ENCODE measurements at places on chromosomes 5 and 9. TPM values are rescaled to one million over a fixed set of nuclear protein-coding genes. Genes with fewer than 3 reads are reported as not detected.

Gene PROB1
- total RNA-seq = 3.8 TPM

GRCh38 chr5:133706506-133707430, 94.4 kb upstream of the FSTL4 start:
- H3K27ac ChIP-seq = no peak overlapping the region
- H3K27me3 ChIP-seq = peaks cover 2% of the 10 kb centered on the region
- no peak overlapping the region for H3K4me3 ChIP-seq
- DNase-seq = no peak
- no peaks in the 10 kb centered on the region for H3K36me3 ChIP-seq

DNA sequence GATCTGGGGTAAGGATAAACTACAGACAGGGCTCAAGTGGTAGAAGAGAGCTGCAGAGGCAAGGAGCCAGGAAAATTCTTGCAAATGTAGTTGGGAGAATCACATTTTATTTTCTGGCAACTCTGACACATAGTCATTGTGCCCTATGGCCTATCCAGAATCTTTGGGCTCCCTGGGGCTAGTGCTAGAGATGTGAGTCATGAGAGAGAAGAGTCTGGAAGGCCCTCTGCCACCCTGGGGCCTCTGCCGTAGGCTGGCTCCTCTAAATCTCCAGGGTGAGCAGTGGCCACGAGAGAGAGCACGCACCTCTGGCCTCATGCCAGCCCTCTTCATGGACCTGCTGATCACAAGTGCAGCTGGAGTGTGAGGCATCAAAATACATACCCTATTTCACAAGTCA, 74.3 kb upstream of the SSBP2 start:
- peaks cover 6% of the 10 kb centered on the region for H3K4me1 ChIP-seq
- no peaks in the 10 kb centered on the region for H3K36me3 ChIP-seq
- H3K27me3 ChIP-seq = peaks cover 1% of the 10 kb centered on the region
- H3K4me3 ChIP-seq = no peak overlapping the region
- H3K27ac ChIP-seq = no peak overlapping the region

Gene SLC6A19
- not detected for total RNA-seq

- DNase-seq = peak; percentile 91
- H3K27me3 ChIP-seq = no peaks in the 10 kb centered on the region
- H3K4me3 ChIP-seq = peak within 1 kb of the TSS; percentile 76
- peaks cover 44% of the 10 kb centered on the region for H3K4me1 ChIP-seq
- peaks cover 32% of the 10 kb centered on the region for H3K36me3 ChIP-seq
These were observed at the start of gene EIF4EBP3 for GRCh38 chr5:140547508-140548299. Gene EIF4EBP3 (plus strand): TSS chr5:140547662. CDS start chr5:140547738, 76 bp downstream.

- H3K4me1 ChIP-seq = no peaks in the 10 kb centered on the region
- H3K27me3 ChIP-seq = peaks cover 31% of the 10 kb centered on the region
- H3K27ac ChIP-seq = no peak overlapping the region
- no peak overlapping the region for H3K4me3 ChIP-seq
- no peaks in the 10 kb centered on the region for H3K36me3 ChIP-seq
- no peak for DNase-seq
These were observed 1.8 kb upstream of the DIPK1B start for GRCh38 chr9:136710543-136710942.

Gene LHX3
- not detected for total RNA-seq

GRCh38 chr5:179251276-179251969, 93.8 kb downstream of the ADAMTS2 start:
- H3K27me3 ChIP-seq = no peaks in the 10 kb centered on the region
- no peak overlapping the region for H3K27ac ChIP-seq
- H3K4me3 ChIP-seq = no peak overlapping the region
- no peaks in the 10 kb centered on the region for H3K36me3 ChIP-seq
- no peaks in the 10 kb centered on the region for H3K4me1 ChIP-seq

DNA sequence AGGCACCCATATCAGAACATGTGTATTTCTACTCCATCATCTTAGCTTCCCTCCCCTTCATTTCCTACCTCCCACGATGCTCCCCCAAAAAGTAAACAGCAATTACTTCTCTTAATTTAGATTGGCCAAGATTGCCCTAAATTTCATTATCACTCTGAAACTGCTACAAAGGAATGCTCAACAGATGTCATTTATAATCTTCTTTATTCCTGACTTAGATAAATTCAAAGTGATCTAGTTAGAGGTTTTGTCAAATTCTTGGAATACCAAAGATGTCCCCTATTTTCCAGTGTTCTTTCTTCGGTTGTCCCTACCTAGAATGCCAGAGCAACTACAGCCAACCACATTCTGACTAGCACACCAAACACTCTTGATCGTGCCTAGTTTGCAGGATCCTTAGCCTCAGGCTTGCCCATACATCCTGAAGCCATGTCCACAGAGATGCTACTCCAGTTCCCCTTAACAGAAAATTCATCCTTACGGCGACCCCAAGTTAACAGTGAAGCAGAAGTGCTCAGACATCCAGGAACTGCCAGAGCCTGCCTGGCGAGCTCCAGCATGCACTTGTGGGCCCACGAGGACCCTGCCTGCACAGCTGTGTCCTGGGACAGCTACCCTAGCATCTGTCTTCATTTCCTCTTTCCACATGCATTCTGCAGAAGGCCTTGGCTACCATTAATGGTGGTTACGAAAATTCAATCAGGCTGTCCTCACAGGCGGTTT, 31.6 kb downstream of the DAP start:
- H3K36me3 ChIP-seq = peaks cover 17% of the 10 kb centered on the region
- H3K27ac ChIP-seq = no peak overlapping the region
- H3K27me3 ChIP-seq = no peaks in the 10 kb centered on the region
- H3K4me3 ChIP-seq = no peak overlapping the region
- DNase-seq = no peak
- H3K4me1 ChIP-seq = peaks cover 22% of the 10 kb centered on the region

DNA sequence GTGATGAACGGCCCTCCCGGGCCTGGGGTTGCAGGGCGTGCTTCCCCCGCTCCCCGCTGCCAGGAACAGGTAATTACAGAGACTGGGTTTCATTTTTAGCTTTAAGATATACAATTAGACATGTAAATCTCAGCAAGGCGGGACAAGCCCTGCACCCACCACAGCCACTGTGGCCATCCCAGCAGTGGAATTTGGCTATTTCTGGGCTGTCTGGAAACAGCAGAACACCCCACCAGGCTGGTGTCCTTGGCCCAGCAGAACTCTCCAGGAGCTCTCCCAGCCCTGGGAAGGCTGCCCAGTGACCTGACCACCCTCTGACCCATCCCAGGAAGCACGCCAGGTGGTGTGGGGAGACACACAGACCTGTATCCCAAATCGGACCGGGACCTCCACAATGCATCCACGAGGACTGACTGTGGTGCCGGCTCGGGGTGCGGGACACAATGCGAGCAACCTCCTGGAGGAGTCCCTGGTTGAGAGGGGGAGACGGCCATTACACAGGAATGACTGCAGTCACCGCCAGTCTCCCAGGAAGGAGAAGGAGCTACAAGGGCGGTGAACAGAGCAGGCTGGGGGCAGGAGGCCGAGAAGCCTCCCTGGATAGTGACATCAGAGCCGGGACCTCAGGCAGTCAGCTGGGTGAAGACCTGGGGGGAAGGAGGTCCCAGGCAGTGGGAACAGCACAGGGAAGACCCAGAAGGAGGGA, 17.3 kb downstream of the EEIG1 start:
- H3K4me3 ChIP-seq = peak overlapping the region; percentile 22
- peaks cover 97% of the 10 kb centered on the region for H3K4me1 ChIP-seq
- peaks cover 4% of the 10 kb centered on the region for H3K36me3 ChIP-seq
- peak overlapping the region; percentile 82 for H3K27ac ChIP-seq
- no peak for DNase-seq

Gene PRSS3
- not detected for total RNA-seq

DNA sequence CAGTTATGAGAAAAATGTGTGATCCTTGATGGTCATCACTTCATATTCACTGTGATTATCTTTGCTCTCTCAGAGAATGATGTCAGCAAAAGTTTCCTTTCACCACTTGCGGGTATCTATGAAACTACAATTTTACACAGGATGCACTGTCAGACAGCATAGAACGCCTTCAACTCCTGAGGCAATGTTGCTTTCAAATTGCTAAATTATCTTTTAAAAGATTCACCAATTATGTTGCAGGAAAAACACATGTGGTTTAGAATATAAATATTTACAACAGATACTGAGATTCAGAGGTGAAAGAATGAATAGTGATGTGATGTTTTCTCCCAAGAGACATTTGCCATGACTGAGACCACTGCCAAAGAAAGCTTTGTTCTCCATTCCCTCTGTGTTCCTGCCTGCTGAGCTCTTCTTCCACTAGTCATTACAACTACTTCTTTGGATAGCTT, 879.8 kb upstream of the DMAC1 start:
- H3K36me3 ChIP-seq = no peaks in the 10 kb centered on the region
- H3K4me3 ChIP-seq = no peak overlapping the region
- no peaks in the 10 kb centered on the region for H3K27me3 ChIP-seq
- DNase-seq = no peak
- H3K4me1 ChIP-seq = no peaks in the 10 kb centered on the region

DNA sequence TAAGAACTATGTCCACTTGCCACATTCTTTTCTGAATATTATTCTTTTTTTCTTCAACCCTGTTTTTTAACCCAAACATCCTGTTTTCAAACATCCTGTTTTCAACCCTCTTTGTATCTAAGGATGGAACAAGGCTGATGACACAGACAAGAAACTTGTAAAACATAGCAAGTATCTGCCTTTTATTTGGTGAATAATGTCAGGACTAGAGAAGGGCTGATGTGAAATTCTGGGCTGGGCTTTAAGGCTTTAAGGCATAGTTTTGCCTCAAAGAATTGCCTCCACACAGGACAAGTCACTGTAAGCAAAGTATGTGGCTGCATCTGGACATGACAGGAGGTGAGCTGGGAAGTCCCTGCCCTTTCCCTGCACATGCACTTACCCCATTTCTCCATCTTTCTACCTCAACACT, 42.5 kb upstream of the RIC1 start:
- no peaks in the 10 kb centered on the region for H3K27me3 ChIP-seq
- H3K36me3 ChIP-seq = no peaks in the 10 kb centered on the region
- peak; percentile 46 for DNase-seq
- no peak overlapping the region for H3K4me3 ChIP-seq
- H3K4me1 ChIP-seq = peaks cover 53% of the 10 kb centered on the region
- H3K27ac ChIP-seq = peak overlapping the region; percentile 95

- peaks cover 3% of the 10 kb centered on the region for H3K36me3 ChIP-seq
- peaks cover 33% of the 10 kb centered on the region for H3K4me1 ChIP-seq
- DNase-seq = no peak
- H3K4me3 ChIP-seq = no peak overlapping the region
- no peak overlapping the region for H3K27ac ChIP-seq
- H3K27me3 ChIP-seq = no peaks in the 10 kb centered on the region
These were observed 266.0 kb upstream of the PTGER4 start for GRCh38 chr5:40413743-40414142.

GRCh38 chr5:50727149-50727496, 60.7 kb downstream of the PARP8 start:
- peak overlapping the region; percentile 29 for H3K4me3 ChIP-seq
- H3K27ac ChIP-seq = peak overlapping the region; percentile 82
- DNase-seq = peak; percentile 56
- H3K4me1 ChIP-seq = peaks cover 69% of the 10 kb centered on the region
- no peaks in the 10 kb centered on the region for H3K27me3 ChIP-seq

DNA sequence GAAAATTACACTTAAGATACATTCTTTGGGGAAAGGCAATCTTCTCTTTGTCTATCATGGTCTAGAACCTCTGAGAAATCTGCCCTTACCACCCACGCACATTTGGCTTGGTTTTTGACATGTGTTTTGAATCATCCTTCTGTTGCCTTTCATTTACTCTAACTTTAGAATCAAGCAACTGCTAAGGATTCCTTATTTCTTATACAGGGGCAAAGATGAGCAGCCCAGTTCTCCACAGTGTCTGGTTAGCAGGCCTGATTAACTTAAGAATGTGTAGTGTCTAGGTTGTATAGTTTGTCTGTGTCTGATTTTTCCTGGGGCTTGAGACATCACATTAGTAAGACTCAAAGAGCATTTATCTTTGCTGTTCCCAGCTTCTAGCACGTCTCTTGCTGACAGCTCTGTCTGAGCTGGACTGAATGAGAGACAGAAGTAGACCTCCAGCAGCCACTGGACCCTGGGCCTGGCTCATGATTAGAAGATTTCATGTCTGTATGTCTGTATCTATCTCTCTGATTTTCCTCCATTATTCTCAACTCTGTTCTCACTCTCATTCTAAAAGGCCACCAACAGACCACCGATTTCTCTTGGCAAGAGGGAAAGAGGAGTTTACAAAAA, 31.8 kb upstream of the PCA3 start:
- no peaks in the 10 kb centered on the region for H3K36me3 ChIP-seq
- no peak overlapping the region for H3K4me3 ChIP-seq
- peaks cover 2% of the 10 kb centered on the region for H3K27me3 ChIP-seq
- no peak for DNase-seq
- no peak overlapping the region for H3K27ac ChIP-seq
- H3K4me1 ChIP-seq = no peaks in the 10 kb centered on the region

Gene ZDHHC11B
- 0.67 TPM for total RNA-seq

Gene HTR4
- total RNA-seq = not detected

DNA sequence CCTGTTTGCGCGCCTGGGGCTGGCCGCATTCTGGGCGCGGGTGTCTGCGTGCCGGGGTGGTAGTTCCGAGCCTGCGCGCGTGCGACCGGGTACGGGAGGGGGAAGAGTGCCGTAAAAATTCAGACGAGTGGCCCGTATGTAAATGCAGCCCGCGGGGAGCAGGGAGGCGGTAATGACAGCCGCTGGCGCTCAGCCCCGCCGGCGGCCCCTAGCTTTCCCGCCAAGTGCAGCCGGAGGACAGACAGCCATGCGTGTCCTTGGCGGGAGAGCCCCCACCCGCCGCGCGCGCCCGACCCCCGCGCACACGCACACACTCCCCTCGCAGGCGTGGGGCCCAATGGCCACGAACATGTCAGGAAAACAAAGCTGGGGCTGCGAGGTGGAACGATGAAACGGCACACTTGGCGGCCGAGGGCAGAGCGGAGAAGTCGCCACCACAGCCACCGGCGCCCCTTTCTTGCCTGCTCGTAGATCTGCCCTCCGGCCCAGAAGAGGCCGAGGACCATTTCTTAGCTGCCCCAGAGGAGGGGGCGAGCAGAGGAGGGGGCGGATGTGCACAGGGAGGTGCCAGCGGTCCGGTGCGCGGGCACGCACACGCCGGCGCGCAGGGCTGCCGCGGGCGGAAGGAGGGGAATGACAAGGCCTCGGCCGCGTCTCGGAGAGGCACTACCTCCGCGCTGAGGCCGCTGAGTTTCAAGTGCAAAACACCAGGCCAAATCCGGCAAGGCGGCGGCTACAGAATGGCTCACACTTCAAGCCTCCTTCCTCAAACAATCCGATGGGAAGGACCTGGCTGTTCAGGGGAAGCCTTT, 208.4 kb downstream of the MEF2C start:
- peaks cover 12% of the 10 kb centered on the region for H3K36me3 ChIP-seq
- H3K27me3 ChIP-seq = peaks cover 79% of the 10 kb centered on the region
- H3K27ac ChIP-seq = no peak overlapping the region
- peak; percentile 62 for DNase-seq

- no peaks in the 10 kb centered on the region for H3K27me3 ChIP-seq
- H3K4me3 ChIP-seq = no peak overlapping the region
- H3K4me1 ChIP-seq = no peaks in the 10 kb centered on the region
- no peak for DNase-seq
- H3K36me3 ChIP-seq = no peaks in the 10 kb centered on the region
- H3K27ac ChIP-seq = no peak overlapping the region
These were observed 222.0 kb upstream of the KLF4 start for GRCh38 chr9:107711542-107711941.

DNA sequence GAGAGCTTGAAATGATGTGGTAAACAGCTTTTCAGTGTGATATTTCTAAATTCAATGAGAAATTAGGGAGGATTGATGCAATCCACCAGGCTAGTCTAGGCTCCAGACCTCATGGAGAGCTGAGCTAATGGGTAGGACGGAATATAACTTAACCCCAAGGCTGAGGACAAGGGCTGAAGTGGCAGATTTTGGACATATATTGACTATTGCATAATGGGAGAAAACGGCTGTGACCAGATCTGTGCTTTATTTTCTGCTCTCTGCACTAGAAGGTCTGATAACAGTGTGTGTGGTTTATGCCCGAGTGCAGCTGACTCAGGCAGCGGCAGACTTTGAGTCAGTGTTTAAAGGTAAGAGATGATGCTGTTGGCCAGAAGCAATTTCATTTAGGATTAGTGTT, 70.6 kb downstream of the ACTBL2 start:
- H3K4me1 ChIP-seq = no peaks in the 10 kb centered on the region
- no peak for DNase-seq
- peaks cover 1% of the 10 kb centered on the region for H3K27me3 ChIP-seq
- no peaks in the 10 kb centered on the region for H3K36me3 ChIP-seq
